ENCODE measurements at places on chromosomes 3 and 15. TPM values are rescaled to one million over a fixed set of nuclear protein-coding genes. Genes with fewer than 3 reads are reported as not detected.

Gene PRRT3
- 1.1 TPM for total RNA-seq

Gene TRAT1
- total RNA-seq: not detected

Gene A4GNT
- total RNA-seq: not detected

Gene GJD2
- not detected for total RNA-seq

Gene GUCA1C
- not detected for total RNA-seq

Gene GRAMD1C
- total RNA-seq: 2.6 TPM

Gene ANKRD63
- total RNA-seq: not detected

Gene LYZL4
- not detected for total RNA-seq

Gene SLC49A4
- 19.8 TPM for total RNA-seq

Gene LRRIQ4
- not detected for total RNA-seq

Gene CHMP2B
- 36.3 TPM for total RNA-seq

Gene ZNF620
- 0.39 TPM for total RNA-seq

Gene CEP152
- 5.0 TPM for total RNA-seq

Gene ZSCAN29
- total RNA-seq: 12.5 TPM

Gene MYO5C
- total RNA-seq: 0.46 TPM

Gene CSPG4
- 77.6 TPM for total RNA-seq

Gene OXTR
- total RNA-seq: 0.61 TPM

Gene UACA
- total RNA-seq: 12.1 TPM

Gene ZIC1
- total RNA-seq: 1.2 TPM

Gene PAK6
- 21.0 TPM for total RNA-seq

Gene GOLGA6L10
- 0.23 TPM for total RNA-seq

Gene RTP3
- total RNA-seq: not detected

Gene SPATA12
- not detected for total RNA-seq

Gene SCN10A
- not detected for total RNA-seq

Gene P2RY12
- total RNA-seq: not detected

Gene KNG1
- not detected for total RNA-seq

Gene HOMER2
- total RNA-seq: 36.7 TPM

Gene ACOX2
- total RNA-seq: 0.39 TPM

Gene ZNF860
- 3.7 TPM for total RNA-seq

Gene PFKFB4
- total RNA-seq: 10.7 TPM

Gene DNAJC19
- 28.2 TPM for total RNA-seq

Gene ADAMTSL3
- not detected for total RNA-seq

Gene SIN3A
- total RNA-seq: 17.0 TPM

Gene ALDH1A2
- total RNA-seq: not detected

Gene SNTN
- not detected for total RNA-seq

All from hair follicular keratinocyte (primary cell).